ENCODE measurements at places on chromosomes 7 and 10. TPM values are rescaled to one million over a fixed set of nuclear protein-coding genes. Genes with fewer than 3 reads are reported as not detected.

MLXIPL gene
- total RNA-seq = 0.39 TPM

TRDMT1 gene
- total RNA-seq = 5.2 TPM

OIT3 gene
- total RNA-seq = 0.03 TPM

AFAP1L2 gene
- total RNA-seq = 1.2 TPM

All from smooth muscle cell of the pulmonary artery (primary cell).